NCI-H187 (cell line): ENCODE measurements at places on chromosomes 2 and 18.

GRCh38 chr2:102082571-102083392 is 59.8 kb upstream of the IL1R1 start:
- DNase-seq, result no peak

DNA sequence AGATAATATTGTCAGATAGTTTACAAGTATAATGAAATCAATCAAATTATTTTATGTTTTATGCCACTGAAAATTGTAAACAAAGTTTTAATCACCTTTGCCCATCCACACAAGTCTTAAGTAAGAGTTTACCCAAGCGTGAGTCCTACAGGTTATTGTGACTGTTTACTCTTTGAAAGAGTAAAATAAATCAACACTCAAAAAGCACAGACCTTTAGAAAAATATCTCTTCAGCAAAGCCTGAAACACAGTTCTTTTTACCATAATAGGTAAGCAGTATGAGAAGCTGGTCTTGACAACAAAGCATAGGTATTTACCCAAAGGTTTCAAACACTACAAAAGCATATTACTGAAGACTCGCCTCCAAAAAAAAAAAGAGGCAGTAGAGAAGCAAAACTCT is 3.7 kb downstream of the ROCK2 start:
- no peak for DNase-seq

DNA sequence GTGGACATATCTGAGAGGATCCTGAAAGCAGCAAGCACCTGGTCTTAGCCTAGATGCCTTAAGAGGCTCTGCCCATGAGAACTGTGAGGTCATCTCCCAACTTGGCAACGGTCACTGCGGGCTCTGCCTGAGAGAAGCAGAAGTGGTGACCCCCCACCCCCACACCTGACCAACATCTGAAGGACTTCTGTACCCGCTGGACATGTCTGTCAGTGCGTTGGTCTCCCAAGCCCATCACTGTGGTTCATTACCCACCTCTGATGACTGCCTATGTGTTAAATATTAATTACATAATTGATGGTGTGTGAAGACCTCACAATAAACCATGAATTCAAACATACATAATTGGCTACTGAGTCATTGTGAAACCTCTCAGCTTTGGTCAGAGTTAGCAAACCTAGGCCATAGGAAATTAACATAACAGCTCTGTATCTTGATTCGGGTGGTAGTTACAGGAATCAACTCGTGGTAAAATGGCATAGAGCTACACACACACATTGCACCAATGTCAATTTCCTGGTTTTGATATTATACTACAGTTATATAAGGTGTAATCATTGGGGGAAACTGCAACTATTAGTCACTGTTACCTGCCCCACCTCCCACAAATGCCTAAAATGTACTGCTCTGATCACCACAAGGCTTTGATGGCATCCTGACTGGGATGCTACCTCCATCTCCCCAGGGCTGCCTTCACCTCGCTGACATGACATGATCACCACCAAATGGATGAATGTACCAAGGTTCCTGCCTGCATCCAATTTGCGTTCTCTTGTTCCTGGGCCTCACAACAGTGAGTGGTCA is 4.3 kb upstream of the GALNT1 start:
- no peak for DNase-seq

DNA sequence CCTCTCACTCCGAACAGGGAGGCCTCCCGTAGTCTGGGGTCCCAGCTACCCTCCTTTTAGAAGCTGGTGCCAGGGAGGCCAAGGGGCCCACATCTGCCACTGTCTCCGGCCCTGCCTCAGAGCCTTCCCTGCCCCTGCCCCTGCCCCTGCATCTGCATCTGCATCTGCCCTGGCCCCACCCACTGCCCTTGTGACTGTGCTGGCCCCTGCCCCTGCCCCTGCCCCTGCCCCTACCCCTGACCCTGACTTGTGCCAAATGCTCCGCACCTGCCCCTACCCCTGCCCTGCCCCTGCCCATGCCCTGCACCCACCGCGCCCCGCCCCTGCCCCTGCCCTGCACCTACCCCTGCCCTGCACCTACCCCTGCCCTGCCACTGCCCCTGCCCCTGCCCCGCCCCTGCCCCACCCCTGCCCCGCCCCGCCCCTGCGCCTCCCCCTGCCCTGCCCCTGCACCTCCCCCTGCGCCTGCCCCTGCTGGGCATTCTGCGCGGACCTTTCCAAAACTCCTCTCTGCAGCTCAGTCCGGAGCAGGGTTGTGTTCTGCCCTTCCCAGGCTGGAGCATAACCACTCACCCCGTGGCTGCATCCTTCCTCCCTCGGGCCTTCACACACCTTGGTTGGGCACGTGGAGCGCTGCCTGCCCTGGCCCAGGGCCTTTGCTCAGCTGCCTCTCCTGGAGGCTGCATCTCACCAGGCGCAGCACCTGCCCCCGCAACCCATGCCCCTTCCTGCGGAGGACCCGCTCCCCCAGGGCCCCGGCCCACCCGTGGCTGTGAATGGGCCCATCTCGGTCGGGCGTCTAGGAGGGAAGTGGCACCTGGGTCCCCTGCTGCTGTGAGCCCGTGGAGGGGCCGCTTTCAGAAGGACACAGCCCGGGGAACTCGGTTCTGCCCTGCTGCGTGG is 5.4 kb downstream of the SNTG2 start:
- no peak for DNase-seq

DNA sequence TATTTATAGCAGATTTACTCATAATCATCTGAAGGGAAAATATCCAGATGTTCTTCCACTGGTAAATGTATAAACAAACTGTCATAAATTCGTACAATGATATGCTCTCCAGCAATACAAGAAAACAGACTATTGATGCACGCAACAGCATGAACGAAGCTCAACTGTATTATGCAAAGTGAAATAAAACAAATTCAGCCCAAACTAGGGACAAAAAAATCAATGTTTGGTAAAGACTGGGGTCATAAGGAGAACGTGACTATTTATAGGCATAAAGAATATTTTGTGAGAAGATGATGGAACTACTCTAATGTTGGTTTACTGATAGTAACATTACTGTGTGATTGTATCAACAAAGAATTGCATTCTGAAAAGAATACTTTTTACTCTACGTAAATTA is 1276.7 kb upstream of the DDX18 start:
- no peak for DNase-seq

GRCh38 chr2:148244593-148245292 is 223.9 kb downstream of the MBD5 start:
- no peak for DNase-seq

DNA sequence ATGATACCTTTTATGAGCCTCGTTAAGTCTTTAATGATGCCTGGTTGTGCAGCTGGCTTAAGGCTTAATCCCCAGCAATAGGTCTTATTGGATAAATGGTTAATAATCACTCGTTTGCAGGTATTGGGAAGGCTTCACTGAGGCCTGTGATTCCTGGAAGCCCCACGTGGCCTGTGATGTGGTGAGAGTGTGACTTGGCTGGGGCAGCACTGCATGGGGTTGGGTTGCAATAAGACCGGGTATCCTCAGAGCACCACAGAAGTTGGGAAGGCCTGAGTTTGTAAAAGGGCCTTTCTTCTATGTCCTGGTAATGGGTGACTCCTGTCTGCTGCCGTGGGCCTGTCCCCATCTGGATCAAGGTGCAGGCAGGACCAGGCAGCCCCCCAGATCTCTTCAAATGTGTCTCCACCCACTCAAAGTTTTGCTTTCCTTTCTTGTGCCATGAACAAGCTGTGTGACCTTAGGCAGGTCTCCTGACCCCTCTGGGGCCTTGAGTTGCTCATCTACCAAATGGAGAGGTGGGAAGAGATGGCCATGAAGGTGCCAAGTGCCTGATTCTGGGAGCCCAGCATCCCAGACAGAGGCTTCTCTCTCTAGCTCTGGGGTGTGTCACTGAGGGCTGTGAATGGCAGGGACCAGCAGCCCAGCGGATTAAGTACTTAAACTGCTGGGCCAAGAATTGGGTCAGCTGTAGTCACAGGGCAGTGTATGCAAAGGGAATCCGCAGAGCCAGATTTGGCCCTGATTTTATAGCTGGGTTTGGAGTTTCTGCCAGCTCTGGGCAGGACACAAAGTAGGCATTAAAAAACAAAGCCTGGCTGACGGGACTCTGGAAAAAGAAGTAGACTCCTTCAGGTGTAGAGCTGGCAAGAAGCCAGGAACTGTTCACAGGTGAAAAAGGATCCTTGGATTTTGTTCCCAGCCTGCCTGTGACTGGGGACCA is 24.4 kb downstream of the LBH start:
- DNase-seq, result no peak

- no peak for DNase-seq
Observed at GRCh38 chr2:231386446-231386845, 9.1 kb upstream of the B3GNT7 start.
